ENCODE measurements at places on chromosomes 1 and 21.
A peak's percentile ranks its signal among the peaks of the same experiment; 100 is the strongest.

GRCh38 chr1:46757956-46758528, 39.1 kb upstream of the EFCAB14 start:
- DNase-seq: no peak

GRCh38 chr1:94895518-94895917, 31.4 kb downstream of the CNN3 start:
- DNase-seq: no peak

- DNase-seq: no peak
These were observed 8.4 kb upstream of the CROCC start for GRCh38 chr1:16913181-16913832.

- DNase-seq: no peak
These were observed 165.3 kb downstream of the FMN2 start for GRCh38 chr1:240256836-240257503.

GRCh38 chr1:22257290-22258275, 114.7 kb upstream of the WNT4 start:
- DNase-seq: no peak

- no peak for DNase-seq
These were observed 187.2 kb downstream of the FGGY start for GRCh38 chr1:59484096-59484495.

GRCh38 chr1:203673550-203674411, 47.1 kb downstream of the ATP2B4 start:
- DNase-seq: peak; percentile 59

GRCh38 chr1:71861022-71861421, 421.3 kb downstream of the NEGR1 start:
- no peak for DNase-seq

- no peak for DNase-seq
These were observed 30.3 kb downstream of the TMCO4 start for GRCh38 chr1:19769211-19769932.

DNA sequence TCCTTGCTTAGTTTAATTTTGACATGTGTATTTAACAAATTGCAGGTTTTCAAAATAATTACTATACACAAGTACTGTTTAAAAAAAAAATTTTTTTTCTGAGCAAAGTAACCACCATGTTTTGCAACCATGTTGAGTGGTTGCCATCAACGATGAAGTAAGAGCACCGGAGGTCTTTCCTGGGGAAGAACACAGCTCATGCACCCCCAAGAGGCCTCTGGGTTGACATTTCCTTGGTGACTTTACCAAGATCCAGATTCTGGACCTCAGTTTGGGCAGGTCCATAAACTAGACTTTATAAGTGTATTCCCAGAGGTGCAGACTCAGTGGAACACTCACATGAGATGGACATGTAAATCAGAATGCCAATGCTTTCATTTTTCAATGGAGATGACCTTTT, 36.8 kb upstream of the RALGPS2 start:
- DNase-seq: no peak

DNA sequence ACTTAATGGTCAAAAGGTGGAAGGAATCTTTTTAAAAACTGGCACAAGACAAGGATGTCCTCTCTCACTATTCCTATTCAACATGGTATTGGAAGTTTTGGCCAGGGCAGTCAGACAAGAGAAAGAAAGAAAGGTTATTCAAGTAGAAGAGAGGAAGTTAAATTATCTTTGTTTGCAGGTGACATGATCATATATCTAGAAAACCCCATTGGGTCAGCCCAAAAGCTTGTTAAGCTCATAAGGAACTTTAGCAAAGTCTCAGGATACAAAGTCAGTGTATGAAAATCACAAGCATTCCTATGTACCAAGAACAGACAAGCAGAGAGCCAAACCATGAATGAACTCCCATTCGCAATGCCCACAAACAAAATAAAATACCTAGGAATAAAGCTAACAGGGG, 5.4 kb upstream of the PGBD2 start:
- no peak for DNase-seq

DNA sequence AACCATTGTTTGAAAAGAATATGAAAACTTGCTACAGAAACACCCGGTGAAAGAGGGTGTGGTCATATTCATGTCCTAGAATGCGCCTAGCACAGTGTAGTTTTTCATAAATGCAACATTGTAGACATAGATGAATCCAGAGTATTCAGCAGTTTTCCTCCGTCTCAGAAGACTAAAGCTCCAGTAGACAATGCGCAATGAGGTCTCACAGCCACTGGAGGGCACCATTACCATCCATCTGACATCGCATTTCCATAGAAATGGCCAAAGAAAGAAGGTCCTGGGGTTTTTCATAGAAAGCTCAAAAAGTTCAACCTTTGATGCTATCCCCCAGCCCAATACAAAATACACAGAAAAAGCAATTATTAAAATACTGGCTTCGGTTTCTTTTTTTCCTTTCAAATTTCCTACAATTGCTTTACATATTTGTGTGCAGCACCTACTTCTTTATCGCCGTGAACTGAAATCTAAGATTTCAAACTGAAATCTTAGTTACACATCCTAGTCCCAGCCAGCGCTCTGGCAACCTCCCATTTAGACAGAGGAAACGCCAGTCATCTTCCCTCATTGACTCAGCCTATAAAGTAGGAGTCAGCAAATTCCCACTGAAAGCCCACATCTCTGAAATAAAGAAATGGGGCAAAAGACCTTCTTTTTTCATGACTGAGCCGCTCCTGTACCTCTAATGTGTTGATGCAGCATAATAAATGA, 3.9 kb upstream of the CD58 start:
- peak; percentile 55 for DNase-seq

DNA sequence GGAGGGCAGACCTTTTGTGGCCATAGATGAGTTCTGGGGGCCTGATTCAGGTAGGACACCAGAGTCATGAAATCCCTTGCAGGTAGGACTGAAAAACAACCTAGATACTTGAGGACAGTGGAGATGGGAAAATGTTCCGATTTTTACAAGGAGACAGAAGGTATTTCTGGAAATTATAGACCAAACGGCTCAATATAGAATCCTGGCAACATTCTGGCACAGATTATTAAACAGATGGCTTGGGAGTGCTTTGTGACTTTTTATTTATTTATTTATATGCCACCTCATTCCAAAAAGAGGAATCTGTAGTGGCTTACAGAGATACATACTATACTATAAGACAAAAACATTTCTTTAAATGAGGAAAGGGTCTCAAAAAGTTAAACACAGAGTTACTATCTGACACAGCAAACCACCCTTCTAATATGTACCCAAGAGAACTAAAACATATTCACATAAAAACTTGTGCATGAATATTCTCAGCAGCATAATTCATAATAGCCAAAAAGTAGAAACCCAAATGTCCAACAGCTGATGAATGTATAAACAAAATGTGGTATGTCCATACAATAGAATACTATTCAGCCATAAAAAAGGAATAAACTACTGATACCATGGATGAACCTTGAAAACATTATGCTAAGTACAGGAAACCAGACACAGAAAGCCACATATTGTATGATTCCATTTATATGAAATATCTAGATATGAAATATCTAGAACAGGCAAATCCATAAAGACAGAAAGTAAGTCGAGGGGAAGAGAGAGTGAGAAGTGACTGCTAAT, 49.8 kb downstream of the CDK18 start:
- DNase-seq: no peak

GRCh38 chr21:35603494-35603893, 456.8 kb downstream of the SETD4 start:
- DNase-seq: no peak

GRCh38 chr1:23367451-23367790, 2.2 kb downstream of the ZNF436 start:
- DNase-seq: no peak

DNA sequence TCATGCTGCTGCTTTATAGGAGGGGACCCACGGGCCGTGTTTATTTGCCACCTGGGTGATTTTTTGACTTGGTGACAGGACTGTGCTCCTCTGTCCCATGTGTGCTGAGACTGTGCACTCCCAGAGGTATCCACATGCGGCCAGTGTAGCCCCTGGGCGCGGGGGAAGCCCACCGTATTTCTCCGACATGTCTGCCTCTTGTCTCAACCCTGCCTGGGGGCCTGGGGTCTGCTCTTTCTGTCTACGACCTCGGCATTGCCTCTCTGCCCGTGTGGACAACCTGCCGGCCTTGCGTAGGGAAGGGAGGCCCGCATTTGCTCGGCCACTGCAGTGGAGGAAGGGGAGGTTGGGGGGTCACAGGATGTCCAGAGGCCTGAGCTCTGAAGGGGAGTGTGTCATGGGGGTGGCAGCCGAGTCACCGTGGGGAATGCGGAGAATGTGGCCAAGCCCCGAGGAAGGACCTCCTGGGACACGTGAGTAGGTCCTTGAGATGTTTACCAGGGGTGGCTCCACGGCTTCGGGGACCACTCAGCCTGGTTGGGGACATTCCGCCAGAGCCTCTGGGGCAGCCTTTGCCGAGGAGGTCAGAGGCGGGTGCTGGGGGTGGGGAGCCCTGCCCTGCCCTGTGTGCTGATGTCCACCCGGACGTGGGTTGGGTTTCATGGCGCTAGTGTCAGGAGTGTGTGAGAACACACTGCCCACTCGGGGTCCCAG, 11.0 kb downstream of the PRKCZ start:
- DNase-seq: no peak

- no peak for DNase-seq
These were observed 35.7 kb upstream of the SIM2 start for GRCh38 chr21:36663033-36663855.

- DNase-seq: no peak
These were observed 17.0 kb downstream of the FAM151A start for GRCh38 chr1:54606096-54606989.

GRCh38 chr1:27129225-27129624, 25.7 kb downstream of the SLC9A1 start:
- no peak for DNase-seq

- no peak for DNase-seq
These were observed 23.9 kb upstream of the FAAH start for GRCh38 chr1:46370214-46370633.

GRCh38 chr1:217891966-217892365, 260.8 kb downstream of the SPATA17 start:
- DNase-seq: no peak

- DNase-seq: no peak
These were observed 6.6 kb upstream of the TP53BP2 start for GRCh38 chr1:223852337-223852736.

GRCh38 chr1:87806379-87807094, 477.9 kb downstream of the LMO4 start:
- DNase-seq: no peak

- no peak for DNase-seq
These were observed 14.8 kb upstream of the MATN1 start for GRCh38 chr1:30738040-30738714.

DNA sequence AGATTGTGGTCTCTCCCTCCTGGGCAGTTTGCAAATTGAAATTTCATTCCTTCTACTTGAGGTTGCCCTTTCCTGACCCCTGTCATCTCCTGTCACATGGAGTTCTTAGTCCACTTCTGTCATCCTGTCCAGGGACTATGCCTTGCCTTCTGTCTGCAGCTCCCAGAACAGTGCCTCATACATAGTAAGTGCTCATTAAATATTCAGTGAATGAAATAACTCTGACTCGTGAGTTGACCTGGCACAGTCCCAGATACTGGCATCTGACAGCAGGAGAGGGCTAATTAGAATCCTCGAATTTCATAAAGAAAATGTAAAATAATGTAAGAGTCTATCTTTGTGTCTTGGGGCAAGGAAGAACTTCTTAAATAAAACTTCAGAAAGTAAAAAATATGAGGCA, 50.8 kb downstream of the CNIH3 start:
- DNase-seq: no peak

DNA sequence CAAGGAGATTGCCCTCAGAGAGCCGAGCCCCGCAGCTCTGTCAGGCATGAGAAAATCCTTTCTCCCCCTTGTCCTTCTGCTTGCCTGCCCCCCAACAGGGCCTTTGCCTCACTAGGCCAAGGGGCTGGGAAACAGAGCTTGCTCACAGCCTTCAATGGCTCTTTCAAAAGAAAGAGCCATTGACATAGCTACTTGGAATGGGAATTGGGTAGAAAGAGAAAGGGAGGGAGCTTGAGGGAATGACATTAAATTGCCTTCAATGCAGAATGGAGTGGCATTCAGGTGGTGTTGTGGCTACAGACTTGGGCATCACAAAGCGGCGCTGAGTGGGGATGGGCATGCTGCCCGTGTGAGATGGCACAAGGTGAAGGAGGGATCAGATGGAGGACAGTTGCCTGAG, 13.2 kb downstream of the SYT11 start:
- DNase-seq: no peak

DNA sequence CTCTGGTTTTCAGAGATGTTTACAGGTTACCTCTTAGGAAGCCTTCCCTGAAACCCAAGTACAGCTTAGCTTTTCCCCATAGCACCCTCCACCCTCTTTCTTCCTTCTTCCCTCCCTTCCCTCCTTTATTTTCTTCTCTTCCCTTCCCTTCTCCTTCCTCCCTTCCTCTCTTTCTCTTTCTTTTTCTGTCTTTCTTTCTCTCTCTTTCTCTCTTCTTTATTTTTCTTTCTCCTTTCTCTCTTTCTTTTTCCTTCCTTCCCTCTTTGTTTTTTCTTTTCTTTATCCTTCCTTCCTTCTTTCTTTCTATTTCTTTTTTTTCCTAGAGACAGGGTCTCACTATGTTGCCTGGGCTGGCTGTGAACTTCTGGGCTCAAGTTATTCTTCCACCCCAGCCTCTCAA, 231.6 kb downstream of the SLC35F3 start:
- DNase-seq: no peak

DNA sequence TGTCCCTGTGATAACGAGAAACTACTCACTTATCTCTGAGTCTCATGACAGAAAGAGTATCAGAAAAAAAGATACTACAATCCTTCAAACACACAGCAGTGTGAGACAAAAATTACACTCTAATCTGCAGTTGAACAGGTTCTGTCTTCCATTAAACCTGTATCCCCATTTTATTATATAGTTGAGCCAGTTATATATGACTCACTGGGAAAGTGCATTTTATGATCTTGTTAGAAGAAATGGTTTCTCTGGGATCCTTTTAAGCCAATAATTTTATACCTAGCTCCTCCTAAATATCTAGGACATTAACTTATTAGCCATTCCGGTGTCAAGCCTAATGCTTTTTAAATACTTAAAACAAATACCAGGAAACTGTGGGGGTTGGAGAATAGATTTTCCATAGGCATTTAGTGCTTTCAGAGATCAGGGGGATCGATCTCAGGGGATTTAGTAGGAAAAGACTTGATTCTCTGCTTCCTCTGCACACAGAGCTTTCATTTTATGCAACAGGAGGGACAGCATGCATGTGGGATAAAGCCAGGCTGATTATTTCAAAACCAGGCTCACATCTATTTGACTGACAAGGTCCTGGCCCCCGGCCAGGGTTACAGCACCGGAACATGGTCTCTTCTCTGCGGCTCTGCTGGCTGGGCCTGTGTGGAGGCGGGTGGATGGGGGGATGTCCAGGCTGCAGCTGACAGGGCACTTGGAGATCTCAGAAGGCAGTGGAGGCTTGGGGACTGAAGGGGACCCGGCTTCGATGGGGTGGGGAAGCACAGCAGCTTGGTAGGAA, 310.6 kb downstream of the DISC1 start:
- no peak for DNase-seq

DNA sequence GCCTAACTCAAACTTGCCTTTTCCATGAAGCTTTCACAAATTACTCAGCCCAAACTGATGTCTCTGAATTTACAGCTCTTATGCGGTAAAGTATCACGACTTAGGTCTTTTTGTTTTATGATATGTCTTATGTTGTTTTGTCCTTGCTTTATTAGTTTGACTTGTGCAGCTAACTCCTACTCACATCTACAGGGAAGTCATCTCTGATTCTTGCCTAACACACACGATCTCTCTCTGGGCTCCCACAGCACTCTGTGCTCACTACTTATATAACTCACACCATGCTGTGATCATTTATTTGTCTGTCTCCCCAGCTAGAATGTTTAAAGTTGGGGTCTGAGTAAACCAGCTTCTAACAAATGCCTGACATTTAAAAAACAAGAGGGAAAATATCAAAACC, 9.3 kb upstream of the PI4KB start:
- no peak for DNase-seq

- no peak for DNase-seq
These were observed 881.5 kb downstream of the BRINP3 start for GRCh38 chr1:189596197-189596596.
